Chondrocyte (in vitro differentiated cells): ENCODE measurements at places on chromosomes 11 and 22. TPM values are rescaled to one million over a fixed set of nuclear protein-coding genes. Genes with fewer than 3 reads are reported as not detected.
A peak's percentile ranks its signal among the peaks of the same experiment; 100 is the strongest.

- H3K4me1 ChIP-seq, result peaks cover 7% of the 10 kb centered on the region
- H3K36me3 ChIP-seq, result peaks cover 3% of the 10 kb centered on the region
- peaks cover 41% of the 10 kb centered on the region for H3K27me3 ChIP-seq
- no peak overlapping the region for H3K27ac ChIP-seq
Observed at GRCh38 chr22:36926309-36926708, 12.9 kb downstream of the CSF2RB start.

- no peaks in the 10 kb centered on the region for H3K4me1 ChIP-seq
- peaks cover 2% of the 10 kb centered on the region for H3K27me3 ChIP-seq
- H3K27ac ChIP-seq, result no peak overlapping the region
- H3K4me3 ChIP-seq, result no peak overlapping the region
- no peak for DNase-seq
Observed at GRCh38 chr11:85472953-85473352, 154.2 kb downstream of the DLG2 start.

DNA sequence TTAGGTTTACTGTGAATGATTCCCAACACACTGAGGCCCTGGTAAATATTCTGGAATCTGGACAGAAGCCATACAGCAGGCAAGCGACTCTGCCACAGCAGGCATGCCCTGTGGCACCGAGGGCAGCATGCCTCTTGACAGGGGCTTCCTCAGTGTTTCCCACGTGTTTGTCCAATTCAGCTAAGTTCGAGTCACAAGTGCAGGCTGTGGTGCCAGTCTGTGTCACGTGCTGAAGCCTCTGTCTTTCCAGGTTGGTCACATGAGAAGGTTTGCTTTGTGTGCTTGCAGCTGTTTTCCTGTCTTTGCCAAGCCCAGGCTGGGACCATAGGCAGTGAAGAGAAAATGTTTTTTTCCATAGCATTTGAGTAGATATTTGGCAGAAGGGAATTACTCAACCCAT is 2.4 kb upstream of the PPFIBP2 start:
- H3K4me3 ChIP-seq, result no peak overlapping the region
- H3K27ac ChIP-seq, result no peak overlapping the region
- H3K36me3 ChIP-seq, result no peaks in the 10 kb centered on the region

DNA sequence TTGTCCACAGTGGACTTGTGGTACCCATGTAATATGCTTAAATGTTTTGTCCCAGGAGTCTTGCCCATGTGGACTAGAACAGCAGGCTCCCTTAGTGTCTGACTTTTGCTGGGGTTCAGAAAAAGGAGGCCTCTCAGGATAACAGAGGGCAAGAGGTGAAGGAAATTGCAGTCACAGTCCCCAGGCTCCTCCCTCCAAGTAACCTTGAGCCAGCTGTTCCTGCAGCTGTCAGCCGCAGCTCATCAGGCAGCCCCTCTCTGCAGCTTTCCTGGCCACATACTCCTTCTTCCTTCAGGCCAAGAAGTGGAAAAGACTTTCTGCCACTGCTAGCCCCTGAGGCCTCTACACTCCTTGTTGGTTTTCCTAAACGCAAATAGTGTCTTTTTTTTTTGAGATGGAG is 6.3 kb upstream of the MYO18B start:
- no peak overlapping the region for H3K27ac ChIP-seq
- no peaks in the 10 kb centered on the region for H3K36me3 ChIP-seq
- no peaks in the 10 kb centered on the region for H3K4me1 ChIP-seq
- H3K27me3 ChIP-seq, result peaks cover 1% of the 10 kb centered on the region
- no peak for DNase-seq

DNA sequence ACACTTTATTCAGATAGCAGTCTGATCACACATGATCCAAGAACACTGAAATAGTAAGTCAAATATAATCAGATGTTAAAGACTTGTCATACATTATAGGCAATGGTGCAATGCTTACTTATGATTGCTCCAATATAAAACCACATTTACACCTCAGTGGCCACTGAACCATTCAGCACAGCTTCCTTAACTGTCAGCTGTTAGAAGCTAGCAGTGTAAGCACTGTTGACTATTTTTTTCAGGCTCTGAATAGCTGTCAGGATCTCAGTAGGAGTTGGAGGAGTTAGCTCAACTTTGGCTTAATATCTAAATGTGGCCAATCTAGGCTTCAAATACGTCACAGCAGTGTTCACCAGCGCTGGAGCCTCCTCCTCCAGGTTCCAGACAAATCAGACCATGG is 36.6 kb downstream of the METTL15 start:
- no peak for DNase-seq
- peaks cover 9% of the 10 kb centered on the region for H3K36me3 ChIP-seq
- H3K27ac ChIP-seq, result no peak overlapping the region
- H3K27me3 ChIP-seq, result no peaks in the 10 kb centered on the region
- H3K4me1 ChIP-seq, result peaks cover 8% of the 10 kb centered on the region

MMP10 gene
- 0.15 to 0.26 TPM in 2 of 3 replicates, not detected in the other for total RNA-seq

SLC22A9 gene
- not detected in 3 replicates for total RNA-seq

KRTAP5-5 gene
- total RNA-seq, result not detected in 3 replicates

DNA sequence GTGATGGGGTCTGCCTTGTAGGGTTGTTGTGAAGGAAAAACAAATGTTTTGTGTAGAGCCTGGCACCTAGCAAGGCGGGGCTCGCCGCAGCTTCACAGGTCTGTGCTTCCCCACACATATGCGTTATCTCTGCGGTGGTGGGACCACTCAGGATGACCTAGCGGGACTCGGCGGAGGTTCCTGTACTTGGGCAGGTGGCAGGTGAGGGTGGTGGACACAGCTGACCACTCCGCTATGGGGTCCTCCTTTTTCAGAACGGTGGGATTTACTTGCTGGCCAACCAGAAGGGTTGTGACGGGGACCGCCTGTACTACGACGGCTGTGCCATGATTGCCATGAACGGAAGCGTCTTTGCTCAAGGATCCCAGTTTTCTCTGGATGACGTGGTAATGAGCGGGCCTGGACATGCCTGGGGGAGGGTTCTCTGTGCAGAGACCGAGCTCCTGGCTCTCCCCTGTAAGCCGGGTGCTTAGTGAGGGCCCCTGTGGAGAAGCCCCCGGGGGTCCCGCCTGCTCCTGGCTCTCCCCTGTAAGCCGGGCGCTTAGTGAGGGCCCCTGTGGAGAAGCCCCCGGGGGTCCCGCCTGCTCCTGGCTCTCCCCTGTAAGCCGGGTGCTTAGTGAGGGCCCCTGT is 21.3 kb downstream of the NADSYN1 start:
- H3K4me1 ChIP-seq, result no peaks in the 10 kb centered on the region
- no peak overlapping the region for H3K27ac ChIP-seq
- DNase-seq, result peak; percentile 68
- H3K36me3 ChIP-seq, result peaks cover 23% of the 10 kb centered on the region
- H3K4me3 ChIP-seq, result no peak overlapping the region

DNA sequence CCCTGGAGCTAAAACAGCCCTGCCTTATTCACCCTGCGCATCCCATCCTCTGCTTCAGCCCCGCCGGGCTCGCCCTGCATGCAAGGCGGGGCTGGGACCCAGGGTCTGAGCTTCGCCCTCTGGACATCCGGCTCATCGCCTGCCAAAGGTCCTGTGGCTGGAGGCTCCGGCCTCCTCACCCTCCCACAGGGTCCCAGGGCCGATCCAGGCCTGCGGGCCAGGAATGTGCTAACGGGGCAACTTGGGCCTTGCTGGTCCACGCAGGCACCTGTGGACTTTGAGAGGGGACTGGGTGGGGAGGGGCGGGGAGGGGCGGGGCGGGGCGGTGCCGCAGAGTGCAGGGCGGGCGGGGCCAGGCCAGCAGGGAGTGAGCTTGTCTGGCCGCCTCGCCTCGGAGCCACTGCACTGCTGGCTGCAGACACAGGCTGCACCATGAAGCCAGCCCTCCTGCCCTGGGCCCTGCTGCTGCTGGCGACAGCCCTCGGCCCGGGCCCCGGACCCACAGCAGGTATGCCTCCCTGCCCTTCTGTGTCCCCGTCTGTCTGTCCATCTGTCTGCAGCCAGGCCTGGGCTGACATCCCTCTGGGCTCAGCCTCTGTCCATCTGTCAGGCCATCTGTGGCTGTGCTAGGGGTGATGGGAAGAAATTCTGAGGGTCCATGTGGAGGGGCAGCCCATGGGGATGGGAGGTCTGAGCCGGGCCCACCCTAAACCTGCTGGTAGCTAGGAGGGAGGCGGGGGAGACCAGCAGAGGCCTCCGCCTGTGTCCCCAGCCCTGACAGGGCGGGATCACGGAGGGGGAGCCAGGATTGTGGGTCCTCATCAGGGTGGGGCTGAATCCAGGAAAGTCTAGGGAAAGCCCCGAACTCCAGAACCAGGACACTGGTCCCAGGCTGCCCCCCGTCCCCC is at the start of gene SUSD2:
TSS of gene SUSD2 (plus strand) at position 400 of the 908 bp plus-strand sequence. CDS start at position 433, 33 bp downstream.
- no peak within 1 kb of the TSS for H3K27ac ChIP-seq
- H3K36me3 ChIP-seq, result no peaks in the 10 kb centered on the region
- no peak within 1 kb of the TSS for H3K4me3 ChIP-seq
- peaks cover 11% of the 10 kb centered on the region for H3K4me1 ChIP-seq
- DNase-seq, result peak; percentile 84
- H3K27me3 ChIP-seq, result no peaks in the 10 kb centered on the region

C11orf58 gene
- total RNA-seq, result 116 to 135 TPM (median 117 TPM) in 3 replicates

DNA sequence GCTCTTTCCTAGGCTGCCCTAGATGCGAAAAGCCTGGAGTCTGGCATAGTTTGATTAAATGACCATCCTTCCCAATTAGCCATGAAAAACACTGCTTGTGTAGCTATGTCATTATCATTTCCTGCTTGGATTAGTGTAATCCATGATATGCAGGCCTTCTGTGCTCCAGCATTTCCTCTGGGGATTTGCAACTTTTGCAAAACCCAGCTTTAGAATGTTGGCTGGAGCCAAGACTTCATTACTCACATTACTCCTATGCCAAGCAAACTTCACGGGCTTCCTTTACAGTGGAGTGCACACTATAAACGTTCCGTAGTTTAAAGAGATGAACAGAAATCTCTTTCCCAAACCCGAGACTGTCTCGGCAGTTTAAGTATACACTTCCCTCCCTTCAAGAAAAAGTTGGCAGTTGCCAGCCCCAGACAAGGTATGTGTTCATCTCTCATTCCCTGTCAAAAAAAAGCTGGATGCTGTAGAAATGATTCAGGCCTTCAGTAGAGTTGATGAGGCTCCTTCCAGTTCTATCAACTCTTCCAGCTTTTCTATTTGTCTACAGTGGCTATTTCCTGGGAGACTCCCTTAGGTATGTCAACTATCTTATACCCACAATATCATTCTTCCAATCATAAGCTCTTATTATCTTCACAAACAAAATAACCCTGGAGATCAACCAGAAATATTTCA is 180.0 kb downstream of the MAML2 start:
- H3K4me3 ChIP-seq, result peak overlapping the region; percentile 26
- H3K36me3 ChIP-seq, result no peaks in the 10 kb centered on the region
- H3K27me3 ChIP-seq, result no peaks in the 10 kb centered on the region
- H3K4me1 ChIP-seq, result peaks cover 72% of the 10 kb centered on the region
- H3K27ac ChIP-seq, result peak overlapping the region; percentile 97

DNA sequence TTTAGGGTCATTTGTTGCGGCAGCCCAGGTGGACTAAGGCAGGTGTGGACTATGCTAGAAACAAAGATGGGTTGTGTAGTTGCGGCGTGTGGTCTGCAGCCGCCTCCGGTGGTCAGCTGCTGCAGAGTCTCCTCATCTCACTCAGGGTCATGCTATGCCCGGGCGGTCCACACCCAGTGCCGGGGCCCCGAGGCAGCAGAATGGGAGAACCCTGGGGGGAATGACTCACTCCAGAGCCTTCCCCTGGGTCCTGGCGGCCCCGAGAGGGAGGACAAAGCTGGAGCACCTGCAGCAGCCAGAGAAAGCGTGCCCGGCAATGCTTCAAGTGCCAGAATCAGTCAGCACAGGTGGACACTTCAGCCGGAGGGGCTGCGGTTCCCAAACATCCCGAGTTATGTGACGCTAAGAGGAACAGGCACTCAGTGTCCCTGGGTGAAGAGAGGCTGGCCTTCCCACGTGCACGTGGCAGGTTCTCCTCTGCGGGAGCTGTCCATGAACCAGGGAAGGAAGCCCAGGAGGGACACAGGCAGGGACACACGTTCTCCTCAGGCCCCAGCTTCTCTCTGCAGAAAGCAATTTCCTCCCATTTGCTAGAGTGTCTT is 289.6 kb upstream of the B3GAT1 start:
- no peak for DNase-seq

GRCh38 chr22:36961626-36962025 is 48.2 kb downstream of the CSF2RB start:
- DNase-seq, result no peak
- no peak overlapping the region for H3K27ac ChIP-seq
- H3K27me3 ChIP-seq, result peaks cover 41% of the 10 kb centered on the region
- no peaks in the 10 kb centered on the region for H3K4me1 ChIP-seq
- peaks cover 3% of the 10 kb centered on the region for H3K36me3 ChIP-seq
- no peak overlapping the region for H3K4me3 ChIP-seq

FXYD6 gene
- total RNA-seq, result 0.53 to 3.0 TPM (median 2.8 TPM) in 3 replicates

RAB38 gene
- not detected in 3 replicates for total RNA-seq

- H3K27ac ChIP-seq, result peak within 1 kb of the TSS; percentile 95
- peaks cover 24% of the 10 kb centered on the region for H3K4me1 ChIP-seq
- DNase-seq, result peak; percentile 95
- H3K4me3 ChIP-seq, result peak within 1 kb of the TSS; percentile 92
Observed at GRCh38 chr11:116772443-116773202, at the start of gene BUD13. Gene BUD13, minus strand, starts transcription at chr11:116772987. Its CDS starts 23 bp downstream, at chr11:116772964.

DNA sequence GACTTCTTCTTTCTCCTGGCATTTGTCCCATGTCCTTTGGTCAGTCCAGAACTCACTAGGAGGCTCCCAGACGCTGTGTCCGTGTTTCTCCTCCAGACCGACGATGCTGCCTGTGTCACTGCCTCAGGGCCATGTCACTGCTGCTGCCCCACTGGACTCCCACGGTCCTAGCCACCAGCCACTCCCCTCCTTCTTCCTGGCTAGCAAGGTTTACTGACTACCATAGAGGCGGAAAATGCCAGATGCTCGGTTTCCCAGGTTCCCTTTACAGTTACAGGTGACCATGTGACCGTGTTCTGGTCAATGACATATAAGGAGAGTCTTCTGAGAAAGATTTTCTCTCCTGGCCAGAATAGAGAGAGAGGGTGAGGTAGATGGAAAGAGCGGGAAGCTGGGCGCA is 40.7 kb upstream of the RBFOX2 start:
- H3K27me3 ChIP-seq, result no peaks in the 10 kb centered on the region
- no peak overlapping the region for H3K4me3 ChIP-seq
- no peak for DNase-seq
- H3K36me3 ChIP-seq, result no peaks in the 10 kb centered on the region
- H3K4me1 ChIP-seq, result peaks cover 12% of the 10 kb centered on the region
